ENCODE measurements at places on chromosomes 4 and X. TPM values are rescaled to one million over a fixed set of nuclear protein-coding genes. Genes with fewer than 3 reads are reported as not detected.

STPG2 gene
- total RNA-seq, result 1.6 TPM

TRIM60 gene
- not detected for total RNA-seq

DNA sequence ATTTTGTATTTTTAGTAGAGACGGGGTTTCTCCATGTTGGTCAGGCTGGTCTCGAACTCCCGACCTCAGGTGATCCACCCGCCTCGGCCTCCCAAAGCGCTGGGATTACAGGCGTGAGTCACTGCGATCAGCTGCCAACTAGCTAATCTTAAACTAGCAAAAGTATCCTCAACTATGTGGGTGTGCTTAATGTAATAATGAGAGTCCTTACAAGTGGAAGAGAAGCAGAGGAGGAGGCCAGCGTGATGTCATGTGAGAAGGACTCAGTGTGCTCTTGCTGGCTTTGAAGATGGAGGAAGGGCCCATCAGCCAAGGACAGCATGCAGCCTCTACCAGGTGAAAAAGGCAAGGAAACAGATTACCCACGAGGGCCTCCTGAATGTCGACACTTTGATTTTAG lies 19.6 kb downstream of the SCD5 start:
- DNase-seq, result no peak

- DNase-seq, result no peak
Measured at GRCh38 chr4:168887809-168888208, 122.2 kb downstream of the CBR4 start.

- no peak for DNase-seq
Measured at GRCh38 chr4:117825600-117825999, 208.7 kb upstream of the NDST3 start.

DNA sequence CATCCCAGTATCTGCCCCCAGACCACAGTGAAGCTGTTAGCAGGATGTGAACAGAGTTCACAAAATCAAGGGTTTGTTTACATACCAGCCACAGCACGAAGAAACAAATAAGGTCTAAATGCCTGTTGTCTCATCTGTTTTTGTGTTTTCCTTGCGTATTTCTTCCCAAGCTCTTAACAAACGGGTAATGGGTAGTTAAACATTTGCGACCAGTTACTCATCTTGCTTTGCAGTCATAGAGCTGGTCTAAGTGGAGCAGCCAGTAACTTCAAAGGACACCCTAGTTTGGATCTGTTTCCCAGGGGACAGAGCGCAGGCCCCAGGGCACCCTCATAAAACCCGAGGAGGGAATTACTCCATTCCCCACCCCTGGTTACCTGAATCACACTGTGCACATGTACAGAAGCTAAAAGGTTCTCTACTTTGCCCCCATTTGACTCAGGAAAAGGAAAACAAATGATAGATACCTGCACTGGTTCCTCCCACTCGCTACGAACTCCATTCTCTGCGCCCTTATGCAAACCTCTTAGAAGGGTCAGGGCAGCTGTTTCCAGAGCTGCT lies 68.8 kb downstream of the MAML3 start:
- no peak for DNase-seq

- no peak for DNase-seq
Measured at GRCh38 chrX:18883234-18883960, 100.5 kb downstream of the PHKA2 start.

DNA sequence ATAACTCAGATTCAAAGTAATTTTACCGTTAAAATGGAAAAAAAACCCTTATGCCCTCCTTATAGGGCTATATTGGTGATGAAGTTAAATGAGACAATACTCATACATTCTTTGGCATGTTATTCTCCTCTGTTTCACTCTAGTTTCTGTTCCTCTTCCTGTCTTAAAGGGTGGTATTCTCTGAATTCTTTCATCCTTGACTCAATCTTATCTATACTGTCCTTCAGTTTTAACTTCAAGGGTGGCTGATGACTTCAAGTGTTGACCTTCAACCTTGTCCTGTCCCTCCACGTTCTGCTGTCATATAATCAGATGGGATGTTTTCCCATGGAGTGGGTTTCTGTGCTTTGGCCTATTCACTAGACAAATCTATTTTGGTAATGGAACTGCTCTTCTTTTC lies 44.0 kb downstream of the ZNF518B start:
- DNase-seq, result no peak

- peak; percentile 74 for DNase-seq
Measured at GRCh38 chr4:150242820-150243458, 164.7 kb downstream of the DCLK2 start.

All from lung (tissue), 17 donors.